ENCODE measurements at places on chromosomes 12 and 14.

- H3K4me1 ChIP-seq: peaks cover 57% of the 10 kb centered on the region
- H3K27me3 ChIP-seq: no peaks in the 10 kb centered on the region
- H3K4me3 ChIP-seq: no peak overlapping the region
- H3K27ac ChIP-seq: no peak overlapping the region
Measured at GRCh38 chr14:100022772-100023451, 42.3 kb upstream of the EVL start.

DNA sequence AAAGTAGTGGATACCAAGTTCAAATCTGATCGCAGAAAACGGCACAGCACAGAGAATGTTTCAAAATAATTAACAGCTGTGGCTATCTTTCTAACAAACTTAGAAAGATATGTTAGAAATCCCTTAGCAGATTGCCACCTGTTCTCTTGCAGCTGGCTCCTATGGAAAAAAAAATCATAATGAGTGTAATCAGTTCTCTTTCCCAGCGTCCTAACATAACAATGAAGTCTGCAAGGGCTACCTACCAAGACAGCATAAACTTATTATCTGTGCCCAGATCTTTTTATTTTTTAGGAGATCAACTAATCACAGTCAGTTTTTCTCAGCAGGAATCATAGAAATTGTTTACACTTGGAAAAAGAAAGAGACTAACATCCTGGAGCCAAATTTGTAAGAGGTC, 358.6 kb upstream of the FOXG1 start:
- no peak overlapping the region for H3K4me3 ChIP-seq
- H3K36me3 ChIP-seq: no peaks in the 10 kb centered on the region
- no peak for DNase-seq
- no peaks in the 10 kb centered on the region for H3K4me1 ChIP-seq
- H3K27me3 ChIP-seq: no peaks in the 10 kb centered on the region
- no peak overlapping the region for H3K27ac ChIP-seq

DNA sequence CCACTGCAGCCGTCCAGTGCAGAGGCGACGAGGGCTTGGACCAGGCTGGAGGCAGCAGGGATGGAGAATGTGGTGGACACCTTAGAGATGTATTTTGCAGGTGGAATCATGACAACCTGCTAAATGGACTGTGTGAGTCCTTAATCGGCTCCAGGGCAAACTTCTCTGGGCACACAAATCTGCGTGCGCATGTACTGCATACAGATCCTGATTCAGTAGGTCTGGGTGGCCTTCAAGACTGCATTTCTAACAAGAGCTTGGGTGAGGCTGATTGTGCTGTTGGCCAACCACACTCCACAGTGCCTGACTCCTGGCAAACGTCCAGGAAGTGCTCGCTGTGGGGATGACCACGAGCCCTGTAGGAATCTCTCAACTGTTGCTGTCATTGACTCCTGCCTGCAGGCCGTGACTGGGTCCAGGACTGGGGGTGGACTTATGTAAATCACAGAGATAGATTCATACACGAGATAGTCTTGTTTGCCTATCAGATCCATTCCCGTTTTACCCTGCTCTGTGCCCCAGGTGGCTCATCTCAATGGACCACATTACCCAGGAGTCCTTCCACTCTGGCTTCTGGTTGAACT, 27.2 kb downstream of the JDP2 start:
- no peak for DNase-seq
- H3K4me3 ChIP-seq: no peak overlapping the region
- peaks cover 77% of the 10 kb centered on the region for H3K4me1 ChIP-seq
- H3K27me3 ChIP-seq: no peaks in the 10 kb centered on the region
- peaks cover 15% of the 10 kb centered on the region for H3K36me3 ChIP-seq

GRCh38 chr14:72606879-72607278, 287.0 kb downstream of the DPF3 start:
- no peak overlapping the region for H3K27ac ChIP-seq
- DNase-seq: no peak
- peaks cover 17% of the 10 kb centered on the region for H3K4me1 ChIP-seq

Measured in type B pancreatic cell (in vitro differentiated cells).